CD4-positive, alpha-beta memory T cell (primary cell): ENCODE measurements at places on chromosomes 11 and 22.

DNA sequence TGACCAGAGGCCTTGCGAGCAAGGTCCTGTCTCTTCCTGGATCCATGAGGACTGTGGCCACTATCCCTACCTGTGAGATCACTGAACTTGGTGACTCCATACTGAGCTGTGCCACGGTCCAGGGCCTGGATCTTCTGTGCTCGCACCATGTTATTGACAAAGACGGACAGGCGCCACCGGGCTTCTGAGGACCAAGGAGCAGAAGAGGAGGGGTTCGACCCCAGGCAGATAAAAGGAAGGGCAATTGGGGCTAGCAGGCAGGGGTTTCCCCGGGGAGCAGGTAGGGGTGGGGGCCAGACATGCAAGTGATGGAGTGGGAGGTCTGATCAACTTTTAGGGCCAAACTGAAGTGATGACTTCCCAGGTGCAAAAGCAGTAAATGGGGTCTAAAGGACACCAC, 2.2 kb downstream of the CTSF start:
- DNase-seq = no peak

- no peak for DNase-seq
Measured at GRCh38 chr11:68939583-68940555, 36.2 kb downstream of the IGHMBP2 start.

GRCh38 chr11:117313828-117314768, 2.0 kb downstream of the BACE1 start:
- DNase-seq = no peak

- DNase-seq = no peak
Measured at GRCh38 chr22:29330753-29331152, 15.3 kb upstream of the RASL10A start.

DNA sequence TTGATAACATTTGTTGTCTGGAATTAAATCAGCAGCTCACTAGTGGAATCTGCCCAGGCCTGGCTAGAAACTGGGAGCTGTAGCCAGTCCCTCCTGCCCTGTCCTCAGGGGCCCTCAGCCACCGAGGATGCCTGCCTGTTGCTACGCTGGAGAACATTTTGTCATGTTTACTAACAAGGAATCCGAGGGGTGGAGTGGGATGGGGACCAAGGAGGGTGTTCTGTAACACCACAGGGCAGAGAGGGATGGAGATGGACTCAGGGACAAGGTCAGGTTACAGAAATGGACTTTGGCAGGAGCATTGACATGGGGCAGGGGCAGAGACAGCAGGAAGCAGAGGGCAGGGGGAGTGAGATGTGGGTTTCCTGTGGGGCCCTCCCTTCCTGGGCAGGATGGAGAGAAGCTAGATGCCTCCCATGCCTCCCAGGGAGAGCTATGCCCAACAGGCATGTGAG, 45.8 kb upstream of the AMPD3 start:
- DNase-seq = no peak

DNA sequence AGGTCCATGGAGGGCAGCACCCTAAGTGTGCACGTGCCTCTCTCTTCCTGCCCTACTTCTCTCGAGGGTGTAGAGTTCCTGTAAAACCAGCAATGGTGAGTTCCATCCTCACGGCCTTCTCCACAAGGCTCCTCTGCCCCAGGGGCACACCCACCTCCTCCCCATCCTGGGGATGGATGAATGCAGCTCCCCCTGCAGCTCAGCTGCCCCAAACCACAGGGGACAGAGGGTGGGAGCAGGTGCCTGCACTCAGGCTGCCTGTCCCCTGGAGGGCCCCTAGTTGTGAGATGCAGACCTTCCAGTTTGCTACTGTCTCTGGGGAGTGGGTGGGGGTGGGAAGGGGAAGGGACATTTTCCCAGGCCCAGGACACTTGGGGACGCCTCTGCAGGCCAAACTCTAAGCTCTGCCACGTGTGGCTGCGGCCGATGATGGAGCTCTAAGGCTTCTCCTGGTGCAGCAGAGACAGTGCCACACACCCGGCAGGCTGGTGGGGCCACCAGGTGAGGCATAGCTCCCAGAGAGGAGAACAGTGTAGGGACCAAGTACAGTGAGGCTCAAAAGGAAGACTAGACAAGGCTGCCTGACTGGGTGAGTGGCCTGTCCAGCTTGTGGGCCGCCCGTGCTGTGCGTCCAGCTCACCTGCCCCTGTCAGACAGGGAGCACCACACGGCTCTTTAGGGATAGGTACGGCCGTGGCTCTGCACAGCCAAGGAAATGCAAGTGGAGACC, 540.9 kb downstream of the TBC1D22A start:
- no peak for DNase-seq

- no peak for DNase-seq
Measured at GRCh38 chr22:29009148-29009547, 52.5 kb downstream of the C22orf31 start.

DNA sequence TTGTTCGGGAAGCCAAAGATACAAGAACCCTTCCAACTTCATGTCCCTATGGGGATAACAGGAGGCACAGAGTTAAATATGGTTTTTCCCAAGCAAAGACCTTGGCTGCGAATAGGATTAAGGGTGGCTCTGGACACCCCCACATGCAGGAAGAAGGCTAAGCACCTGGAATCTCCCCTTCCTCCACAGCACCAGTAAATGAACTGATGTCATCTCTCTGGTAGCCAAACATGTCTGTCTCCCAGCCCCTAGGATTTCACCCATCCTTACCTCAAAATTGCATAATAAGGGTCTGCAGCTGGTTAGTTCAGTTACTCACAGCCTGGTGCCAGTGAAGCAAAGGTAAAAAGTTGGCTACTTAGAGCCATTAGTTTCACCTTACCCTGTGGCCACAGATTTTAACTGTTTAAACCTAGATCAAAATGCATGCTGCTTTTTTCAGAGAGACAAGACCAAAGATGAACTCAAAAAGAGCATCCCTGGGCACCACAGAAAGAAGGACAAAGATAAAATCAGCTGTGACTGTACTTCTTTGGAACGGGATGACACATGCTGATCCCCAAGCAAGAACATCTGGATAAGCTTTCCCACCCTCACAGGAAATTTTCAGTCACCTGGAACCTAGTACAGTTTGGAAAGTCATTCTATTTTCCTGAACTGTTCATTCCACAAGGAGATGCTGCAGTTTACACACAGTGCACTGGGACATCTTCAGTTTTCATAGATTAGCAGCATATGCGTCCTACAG, 77.2 kb upstream of the AKIP1 start:
- DNase-seq = no peak

DNA sequence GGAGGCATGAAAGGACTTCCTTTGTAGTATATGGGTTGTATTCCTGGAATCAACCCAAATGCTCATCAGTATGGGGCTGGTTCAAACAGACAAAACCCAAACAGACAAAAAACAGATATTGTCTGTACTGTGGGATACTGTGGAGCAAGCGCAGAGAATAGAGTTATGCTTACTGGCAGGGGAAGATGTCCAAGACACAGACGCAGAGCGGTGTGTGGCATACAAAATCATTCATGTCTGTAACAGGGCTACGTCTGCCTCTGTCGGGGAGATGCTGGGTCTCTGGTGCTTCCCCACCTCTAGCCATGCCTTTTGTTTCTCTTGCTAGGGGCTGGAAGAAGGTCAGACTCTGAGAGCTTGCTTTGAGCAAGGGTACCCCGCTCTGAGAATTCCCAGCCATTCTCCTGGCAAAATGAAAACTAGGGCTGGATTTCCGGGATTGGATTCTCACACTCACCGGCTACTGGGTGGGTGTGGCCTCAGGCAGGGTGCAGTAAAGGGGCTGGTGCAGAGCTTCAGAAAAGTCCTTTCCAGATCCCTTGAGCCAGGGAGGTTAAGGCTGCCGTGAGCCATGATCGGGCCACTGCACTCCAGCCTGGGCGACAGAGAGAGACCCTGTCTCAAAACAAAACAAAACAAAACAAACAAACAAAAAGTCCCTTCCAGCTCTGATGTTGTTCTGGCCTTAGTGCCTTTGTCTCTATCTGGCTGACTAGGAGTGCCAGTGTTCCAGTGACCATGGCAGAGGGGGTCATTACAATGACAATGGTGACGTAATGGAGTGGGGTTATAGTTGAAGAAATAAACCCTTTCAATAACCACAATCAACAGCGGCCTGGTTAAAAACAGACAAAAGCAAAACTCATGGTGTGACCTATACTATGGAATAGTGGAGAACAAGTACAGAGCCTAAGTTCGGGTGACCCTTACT, 2.9 kb upstream of the ABCC8 start:
- no peak for DNase-seq

- no peak for DNase-seq
Measured at GRCh38 chr22:20469110-20469868, 26.3 kb downstream of the KLHL22 start.

DNA sequence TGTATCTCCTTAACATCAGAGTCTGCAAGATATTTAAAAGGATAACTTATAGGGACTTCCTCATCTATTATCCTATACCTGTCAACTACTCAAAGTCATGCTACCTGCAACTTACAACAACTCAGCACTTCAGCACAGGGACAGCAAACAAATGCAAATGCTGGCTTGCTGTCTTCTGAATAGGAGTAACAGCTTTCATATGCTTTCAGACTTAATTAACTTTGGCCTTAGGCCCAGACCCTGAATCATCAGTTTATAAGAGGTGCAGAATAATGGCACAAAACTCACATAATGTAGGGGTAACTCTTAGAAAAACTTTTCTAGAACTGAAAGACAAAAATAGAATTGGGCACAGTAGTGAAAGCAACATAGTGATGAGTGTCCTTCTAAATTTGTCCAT, 953.4 kb downstream of the DLG2 start:
- DNase-seq = no peak

DNA sequence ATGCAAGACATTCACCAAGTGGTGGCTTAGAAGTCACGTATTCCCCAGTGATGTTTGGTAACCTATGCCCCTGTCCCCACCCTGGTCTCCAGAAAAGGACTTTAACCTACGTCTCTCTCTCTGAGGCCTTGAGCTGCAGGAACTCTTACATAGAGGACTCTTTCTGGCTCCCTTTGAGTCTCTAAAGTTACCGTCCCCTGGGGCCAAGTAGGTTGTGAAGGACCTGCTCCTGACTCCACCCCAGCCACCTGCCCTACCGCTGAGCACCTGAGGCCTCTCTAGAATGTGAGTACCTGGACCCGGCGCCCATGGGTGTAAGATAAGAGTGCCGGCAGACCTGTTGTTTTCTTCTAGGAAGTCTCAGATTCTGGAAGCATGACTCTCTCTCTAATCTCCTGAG, 95.4 kb downstream of the TIMP3 start:
- no peak for DNase-seq
